ENCODE measurements at places on chromosomes 4 and X. TPM values are rescaled to one million over a fixed set of nuclear protein-coding genes. Genes with fewer than 3 reads are reported as not detected.
A peak's percentile ranks its signal among the peaks of the same experiment; 100 is the strongest.

DNA sequence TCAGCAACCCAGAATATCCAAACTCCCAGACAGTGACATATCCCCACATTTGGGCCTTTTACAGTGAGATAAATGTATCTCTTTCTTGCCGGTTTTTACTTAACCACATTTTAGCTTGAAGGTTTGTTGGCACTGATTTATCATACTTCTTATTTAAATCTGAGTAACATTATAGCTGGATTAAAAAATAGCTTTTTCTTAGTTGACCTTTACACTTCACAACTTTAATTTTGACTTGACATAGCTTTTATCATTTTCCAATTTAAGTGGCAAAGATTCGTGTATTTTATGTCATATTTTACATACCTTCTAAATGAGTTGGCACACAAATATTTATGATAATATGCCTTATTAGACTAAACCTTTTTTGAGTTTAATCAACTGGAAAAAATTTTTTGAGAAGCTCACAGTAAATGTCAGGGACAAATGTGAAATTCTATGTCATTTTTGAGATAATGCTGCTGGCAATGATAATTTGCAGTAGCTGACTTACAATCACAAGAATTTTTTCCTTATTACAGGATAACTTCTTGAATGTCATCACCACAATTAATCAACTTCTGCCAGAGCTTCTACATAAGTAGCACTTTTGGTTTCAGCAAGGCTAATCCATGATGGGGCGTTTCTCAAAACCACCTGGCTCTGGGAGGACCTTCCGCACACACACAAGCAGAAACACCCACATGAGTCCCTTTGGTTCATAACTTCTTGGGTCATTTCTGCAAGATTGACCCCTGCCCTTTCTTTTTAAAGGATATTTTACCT lies 80.3 kb downstream of the SYTL5 start:
- no peak for DNase-seq

DNA sequence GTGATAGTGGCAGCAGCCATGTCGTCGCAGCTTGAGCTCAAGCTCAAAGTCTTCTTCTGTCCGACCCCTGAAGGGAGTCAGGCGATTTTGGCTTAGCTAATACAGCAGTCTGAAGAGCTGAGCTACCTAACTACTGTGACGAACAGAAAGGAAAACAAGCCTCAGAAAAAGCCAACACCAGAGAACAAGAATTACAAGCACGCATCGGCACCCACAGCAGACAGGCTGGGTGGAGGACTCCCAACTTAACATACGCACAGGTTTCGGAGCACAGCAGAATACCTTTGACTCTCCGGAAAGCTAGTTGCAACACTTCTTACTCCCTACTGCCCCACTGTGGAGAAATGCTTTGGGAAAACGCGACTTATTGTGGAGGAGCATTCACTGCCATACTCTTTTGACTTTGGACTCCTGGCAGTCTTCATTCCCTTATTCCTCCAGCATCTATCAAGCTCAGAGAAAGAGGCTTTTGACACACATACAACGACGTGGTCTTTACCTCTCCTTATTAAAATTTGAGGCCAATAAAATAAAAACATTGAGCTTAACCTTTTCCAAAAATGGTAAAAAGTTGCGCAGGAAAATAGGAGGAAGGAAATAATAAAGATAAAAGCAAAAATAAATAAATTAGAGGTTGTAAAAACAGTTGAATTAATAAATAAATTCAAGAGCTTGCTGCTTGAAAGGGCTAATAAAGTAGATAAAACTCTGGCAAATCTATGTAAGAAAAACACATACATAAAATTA lies 41.3 kb upstream of the GPC3 start:
- DNase-seq: no peak

- DNase-seq: no peak
Measured at GRCh38 chr4:184782731-184783373, 42.9 kb downstream of the ACSL1 start.

DNA sequence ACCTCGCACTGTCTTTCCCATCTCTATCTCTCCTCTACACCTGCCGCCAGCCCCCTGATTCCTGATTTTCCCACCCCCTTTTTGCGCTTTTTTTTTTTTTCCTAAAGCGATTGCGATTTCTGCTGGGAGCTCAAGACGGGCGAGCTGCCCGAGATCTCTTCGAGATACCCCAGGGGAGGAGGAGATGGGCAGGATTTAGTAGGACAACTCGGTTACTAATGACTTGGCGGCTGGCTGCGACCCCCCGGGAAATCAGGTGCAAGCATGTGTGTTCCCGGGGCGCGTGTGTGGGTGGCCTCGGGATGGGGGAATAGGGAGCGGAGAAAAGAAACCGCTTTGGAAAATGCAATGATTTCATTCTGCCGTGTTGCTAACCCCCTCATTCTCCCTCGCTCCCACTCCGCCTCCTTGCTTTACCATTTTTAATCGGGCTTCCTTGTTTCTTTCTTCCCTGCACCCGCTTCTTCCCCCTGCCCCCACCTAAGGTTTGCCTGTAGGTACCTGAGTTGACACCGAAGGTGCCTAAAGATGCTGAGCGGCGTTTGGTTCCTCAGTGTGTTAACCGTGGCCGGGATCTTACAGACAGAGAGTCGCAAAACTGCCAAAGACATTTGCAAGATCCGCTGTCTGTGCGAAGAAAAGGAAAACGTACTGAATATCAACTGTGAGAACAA lies 4.4 kb downstream of the SLITRK2 start:
- no peak for DNase-seq

GRCh38 chr4:82437285-82438005 lies 7.1 kb downstream of the ENOPH1 start:
- DNase-seq: no peak

DNA sequence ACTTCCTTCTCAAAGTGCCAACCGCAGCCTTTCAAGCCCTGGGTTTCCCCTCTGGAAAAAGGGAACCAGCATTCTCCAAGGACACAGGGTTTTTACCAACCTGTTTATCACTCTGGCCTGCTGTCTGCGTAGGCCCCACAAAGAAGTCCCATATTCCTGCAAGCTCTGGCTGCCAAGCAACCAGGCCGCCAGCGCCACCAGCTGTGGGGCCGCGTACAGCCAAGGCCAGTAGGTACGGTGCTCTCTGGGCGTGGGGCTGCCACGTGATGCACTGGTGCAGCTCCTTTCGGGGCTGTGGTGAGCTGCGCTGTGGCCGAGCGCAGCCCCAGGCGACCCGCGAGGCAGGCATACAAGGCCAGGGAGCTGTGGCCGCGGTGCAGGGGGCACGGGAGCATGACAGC lies 22.1 kb downstream of the LUZP4 start:
- DNase-seq: no peak

DNA sequence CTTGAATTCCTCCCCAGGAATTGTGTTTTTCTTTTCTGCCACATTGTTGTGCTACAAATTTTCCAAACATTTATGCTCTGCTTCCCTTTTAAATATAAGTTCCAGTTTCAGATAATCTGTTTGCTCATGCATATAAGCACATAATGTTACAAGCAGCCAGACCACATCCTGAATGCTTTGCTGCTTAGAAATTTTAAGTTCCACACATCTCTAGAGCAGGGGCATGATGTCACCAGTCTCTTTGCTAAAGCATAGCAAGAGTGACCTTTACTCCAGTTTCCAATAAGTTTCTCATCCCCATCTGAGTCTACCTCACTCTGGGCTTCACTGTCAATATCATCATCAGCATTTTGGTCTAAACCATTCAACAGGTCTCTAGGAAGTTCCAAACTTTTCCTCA lies 932.5 kb downstream of the SH3BGRL start:
- no peak for DNase-seq

DNA sequence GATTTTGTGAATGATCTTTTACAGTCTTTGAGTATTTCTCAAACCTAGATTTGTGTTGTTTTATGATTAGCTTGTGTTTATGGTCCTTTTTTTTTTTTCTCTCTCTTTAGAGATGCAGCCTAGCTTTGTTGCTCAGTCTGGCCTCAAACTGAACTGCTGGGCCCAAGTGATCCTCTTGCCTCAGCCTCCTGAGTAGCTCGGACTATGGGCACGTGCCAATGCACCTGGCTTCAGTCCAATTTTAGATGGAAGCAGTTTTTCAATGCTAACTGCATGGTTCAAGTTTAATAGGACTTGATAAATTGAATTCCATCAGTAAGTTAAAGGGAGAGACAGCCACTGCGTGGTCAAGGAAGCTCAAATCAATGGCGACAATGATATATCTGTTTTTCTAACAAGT lies 3.8 kb upstream of the FGG start:
- no peak for DNase-seq

DNA sequence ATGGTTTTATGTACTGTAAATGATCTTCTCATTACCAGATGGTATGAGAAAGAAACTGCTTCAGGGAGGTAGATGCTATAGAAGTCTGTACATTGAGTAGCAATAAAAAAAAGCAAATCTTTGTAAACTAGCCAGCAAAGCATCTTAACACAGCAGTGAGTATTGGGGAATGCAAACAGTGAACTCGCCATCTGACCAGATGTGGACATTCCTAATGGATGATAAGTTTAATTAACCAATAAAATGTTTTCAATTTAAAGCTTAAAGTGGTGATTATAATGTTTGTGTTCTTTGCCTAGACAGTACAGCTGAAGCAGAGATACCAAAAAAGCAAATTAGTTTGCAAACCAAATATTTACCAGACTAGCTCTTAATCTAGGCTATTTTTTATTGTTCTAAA lies 1144.2 kb downstream of the FAT4 start:
- DNase-seq: no peak

GRCh38 chr4:102786279-102786678 lies 25.5 kb upstream of the MANBA start:
- no peak for DNase-seq

DNA sequence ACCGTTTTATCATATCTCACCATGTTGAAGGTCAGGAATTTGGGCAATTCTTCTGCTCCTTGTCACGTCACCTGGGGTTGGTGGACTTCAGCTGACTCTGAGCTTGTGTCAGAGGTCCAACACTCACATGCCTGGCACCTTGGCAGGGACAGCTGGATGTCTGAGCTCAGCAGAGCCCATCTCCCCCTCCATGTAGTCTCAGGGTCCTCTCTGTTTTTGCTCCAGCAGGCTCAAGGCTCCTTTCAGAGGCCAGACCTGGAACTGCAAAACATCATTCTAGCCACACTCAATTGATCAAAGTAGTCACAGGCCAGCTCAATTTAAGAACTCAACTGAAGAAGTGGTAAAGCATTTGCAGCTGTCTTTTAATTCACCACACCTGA lies 45.4 kb downstream of the EDNRA start:
- no peak for DNase-seq

DNA sequence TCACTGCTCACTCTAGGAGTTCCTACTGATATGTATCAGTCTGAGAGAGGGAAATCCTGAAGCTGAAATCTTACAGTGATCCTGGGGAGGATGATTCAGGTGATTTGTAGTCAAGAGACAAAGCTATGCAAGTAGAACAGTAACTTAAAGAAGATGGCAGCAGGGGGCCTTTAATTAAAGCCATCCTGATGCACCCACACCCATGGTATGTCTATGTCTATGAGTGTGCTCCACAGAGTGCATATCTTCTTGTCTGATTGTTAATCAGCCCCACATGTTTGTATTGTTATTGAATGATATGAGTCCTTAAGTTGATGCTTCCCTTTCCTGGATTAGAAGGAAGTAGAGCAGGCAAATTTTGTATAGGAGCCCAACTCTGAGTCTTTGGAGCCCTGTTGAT lies 78.8 kb downstream of the NHS start:
- DNase-seq: no peak

- no peak for DNase-seq
Measured at GRCh38 chrX:97639526-97639925, 755.8 kb downstream of the RPA4 start.

- DNase-seq: no peak
Measured at GRCh38 chr4:152660526-152660925, 19.3 kb downstream of the TMEM154 start.

DNA sequence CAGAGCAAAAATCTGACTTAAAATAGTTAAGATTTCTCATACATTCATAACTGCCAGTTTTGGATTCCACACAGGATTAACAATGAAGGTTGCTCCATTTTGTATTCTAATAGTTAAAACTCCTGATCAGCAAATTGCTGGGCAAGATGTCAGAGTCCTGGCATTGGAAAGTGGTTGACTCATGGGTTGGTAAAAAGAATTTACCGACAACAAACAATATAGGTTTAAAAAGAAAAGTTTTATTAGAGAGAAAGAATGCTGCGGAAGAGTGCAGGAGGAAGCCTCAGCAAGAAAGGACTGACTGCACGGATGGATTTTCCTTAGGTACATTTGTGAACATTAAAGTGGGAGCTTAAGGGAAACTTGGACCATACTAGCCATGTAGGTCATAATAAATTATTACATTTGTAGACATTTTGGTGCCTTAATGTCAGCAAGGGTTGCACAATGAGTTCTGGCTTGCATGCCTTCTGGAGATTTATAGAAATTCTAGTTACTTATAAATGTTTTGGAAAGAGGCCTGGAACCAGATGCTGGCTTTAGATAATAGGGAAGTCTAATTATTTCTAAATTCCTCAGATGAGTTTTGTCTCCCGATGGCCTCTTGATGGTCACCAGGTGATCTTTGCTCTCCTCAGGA lies 25.4 kb upstream of the IL2 start:
- no peak for DNase-seq

DNA sequence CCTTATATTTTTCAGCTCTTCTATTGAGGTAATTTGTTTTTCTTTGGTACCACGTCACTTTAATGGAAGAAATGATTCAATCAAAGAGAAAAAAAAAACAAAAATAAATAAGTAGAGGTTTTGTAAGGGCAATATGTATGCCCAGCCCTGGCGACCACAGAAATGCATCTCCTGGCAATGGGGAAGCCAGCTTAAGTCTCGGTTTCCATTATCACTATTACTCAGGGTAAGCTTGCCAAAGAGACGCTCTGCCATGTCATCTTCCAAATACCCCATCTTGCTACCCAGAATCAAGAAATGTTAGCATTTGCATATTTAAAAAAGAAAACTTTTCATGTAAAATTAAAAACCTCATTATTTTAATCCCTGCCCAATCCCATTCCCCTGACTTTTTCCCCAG lies 68.8 kb downstream of the FAM47C start:
- no peak for DNase-seq

GRCh38 chr4:15913631-15913970 lies 24.9 kb downstream of the FGFBP1 start:
- DNase-seq: no peak

- DNase-seq: no peak
Measured at GRCh38 chr4:41927796-41928499, 7.3 kb upstream of the TMEM33 start.

- no peak for DNase-seq
Measured at GRCh38 chr4:145234091-145234706, 53.8 kb upstream of the OTUD4 start.

DNA sequence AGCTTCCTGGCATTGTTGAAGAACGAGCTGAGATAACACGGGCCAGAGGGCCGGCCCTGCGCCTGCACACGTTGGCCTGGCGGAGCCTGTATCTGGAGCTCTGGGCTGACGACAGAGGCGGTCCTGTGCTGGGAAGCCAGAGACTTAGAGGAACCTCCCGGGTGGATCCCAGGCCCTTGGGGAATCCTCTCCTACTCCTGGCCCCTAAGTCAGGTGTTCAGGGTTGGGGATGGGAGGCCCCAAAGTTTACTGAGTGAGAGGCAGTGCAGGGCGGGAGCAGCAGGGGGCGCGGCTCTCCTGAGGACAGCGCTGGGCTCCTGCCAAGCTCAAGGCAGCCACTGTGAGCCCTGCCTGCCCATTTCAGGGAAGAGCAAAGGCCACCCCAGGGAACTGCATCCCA lies 2.5 kb upstream of the HTRA3 start:
- peak; percentile 87 for DNase-seq

Gene ZNF280C
- 1.5 TPM for total RNA-seq

Gene IL21
- total RNA-seq: not detected

Gene CTSO
- total RNA-seq: 5.8 TPM

Gene GRPEL1
- 58.2 TPM for total RNA-seq

Gene UXT
- total RNA-seq: 93.5 TPM

All from left ventricle myocardium inferior (tissue), 1 donor.